GM13977 (cell line): ENCODE measurements at places on chromosomes 2 and 18.

DNA sequence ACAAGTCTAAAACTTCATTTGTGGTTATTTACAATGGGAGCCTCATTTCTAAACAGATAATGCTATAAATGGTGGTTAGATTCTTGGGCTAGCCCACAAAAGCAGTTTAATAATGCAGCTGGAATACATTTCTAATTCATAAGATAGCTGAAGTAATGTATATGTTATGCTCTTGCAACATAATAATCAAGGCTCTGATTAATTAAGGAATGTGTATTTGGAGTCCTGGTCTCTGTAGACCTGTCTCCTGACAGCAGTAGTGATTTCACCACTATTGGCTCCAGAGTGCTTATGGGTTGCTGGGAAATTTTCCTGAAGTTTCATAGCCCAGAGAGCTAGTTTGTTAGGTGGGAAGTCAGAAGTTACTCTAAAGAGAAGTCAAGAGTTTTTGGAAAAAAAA is 21.3 kb upstream of the CDC42EP3 start:
- DNase-seq, result no peak

GRCh38 chr18:2256577-2256976 is 314.7 kb downstream of the METTL4 start:
- no peak for DNase-seq

DNA sequence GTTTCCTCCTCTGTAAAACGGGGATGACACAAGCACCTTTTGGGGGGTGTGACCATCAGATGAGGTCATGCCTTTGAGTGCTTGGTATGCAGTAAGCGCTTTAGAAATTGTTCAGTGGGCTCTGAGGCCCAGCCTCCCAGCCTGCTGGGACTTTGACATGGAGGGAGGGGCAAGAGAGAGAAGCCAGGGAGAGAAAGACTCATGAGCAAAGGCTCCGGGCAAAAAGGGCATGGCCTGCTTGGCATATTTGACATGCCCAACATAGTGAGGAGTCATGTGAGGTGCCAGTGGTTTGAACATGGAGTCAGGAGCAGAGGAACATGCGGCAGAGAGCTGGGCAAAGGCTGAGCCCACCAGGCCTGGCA is 14.0 kb downstream of the TNS1 start:
- DNase-seq, result no peak

- DNase-seq, result no peak
These were observed 10.6 kb upstream of the MPP4 start for GRCh38 chr2:201709049-201709448.
